ENCODE measurements at places on chromosomes 16 and 17.
A peak's percentile ranks its signal among the peaks of the same experiment; 100 is the strongest.

DNA sequence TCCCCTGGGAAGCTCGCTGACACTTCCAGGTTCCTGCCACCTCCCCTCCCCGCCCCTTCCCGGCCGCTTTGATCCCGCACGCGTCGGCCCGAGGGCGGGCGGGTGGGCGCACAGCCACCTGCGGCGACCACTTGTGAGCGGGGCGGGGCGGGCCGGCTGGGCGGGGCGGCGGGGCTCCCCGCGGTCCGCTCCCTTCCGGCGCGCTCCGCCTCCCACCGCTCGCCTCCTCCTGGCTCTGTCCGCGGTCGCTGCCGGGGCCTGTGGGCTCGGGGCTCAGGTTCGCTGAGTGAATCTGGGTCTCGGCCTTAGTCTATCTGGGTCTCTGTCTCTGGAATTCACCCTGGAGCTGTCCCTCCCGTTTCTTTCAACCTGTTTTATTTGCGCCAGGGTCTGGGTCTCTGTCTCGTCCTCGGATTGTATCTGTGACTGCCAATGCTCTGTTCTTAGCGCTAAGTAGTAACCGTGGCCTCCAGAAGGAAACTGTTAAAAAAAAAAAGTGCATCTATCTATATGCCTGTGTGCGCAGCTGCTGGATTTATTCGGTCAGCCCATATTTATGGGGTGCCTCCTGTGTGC lies 2.7 kb upstream of the HES7 start:
- peak; percentile 79 for DNase-seq

DNA sequence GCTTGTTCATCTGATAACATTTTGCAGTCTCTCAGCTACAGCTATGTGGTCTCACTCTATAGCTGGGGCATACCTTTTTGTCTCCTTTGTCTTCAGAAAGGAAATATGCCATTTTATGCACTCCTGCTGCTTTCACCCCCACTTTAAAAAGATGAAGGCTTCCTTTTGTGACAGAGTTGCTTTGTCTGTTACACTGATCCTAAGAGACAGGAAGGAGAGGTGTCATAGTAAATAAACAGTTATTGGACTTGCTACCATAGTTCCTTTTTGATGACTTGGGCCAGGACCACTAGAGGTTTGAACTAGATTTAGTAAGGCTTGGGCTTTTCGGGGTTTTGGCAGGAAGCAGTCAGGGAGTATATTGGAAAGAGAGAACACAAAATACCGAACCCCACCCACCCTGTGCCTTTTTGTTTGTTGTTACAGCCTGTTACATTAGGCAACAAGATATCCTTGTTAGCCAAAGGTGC lies 1.8 kb upstream of the METTL9 start:
- no peak for DNase-seq

DNA sequence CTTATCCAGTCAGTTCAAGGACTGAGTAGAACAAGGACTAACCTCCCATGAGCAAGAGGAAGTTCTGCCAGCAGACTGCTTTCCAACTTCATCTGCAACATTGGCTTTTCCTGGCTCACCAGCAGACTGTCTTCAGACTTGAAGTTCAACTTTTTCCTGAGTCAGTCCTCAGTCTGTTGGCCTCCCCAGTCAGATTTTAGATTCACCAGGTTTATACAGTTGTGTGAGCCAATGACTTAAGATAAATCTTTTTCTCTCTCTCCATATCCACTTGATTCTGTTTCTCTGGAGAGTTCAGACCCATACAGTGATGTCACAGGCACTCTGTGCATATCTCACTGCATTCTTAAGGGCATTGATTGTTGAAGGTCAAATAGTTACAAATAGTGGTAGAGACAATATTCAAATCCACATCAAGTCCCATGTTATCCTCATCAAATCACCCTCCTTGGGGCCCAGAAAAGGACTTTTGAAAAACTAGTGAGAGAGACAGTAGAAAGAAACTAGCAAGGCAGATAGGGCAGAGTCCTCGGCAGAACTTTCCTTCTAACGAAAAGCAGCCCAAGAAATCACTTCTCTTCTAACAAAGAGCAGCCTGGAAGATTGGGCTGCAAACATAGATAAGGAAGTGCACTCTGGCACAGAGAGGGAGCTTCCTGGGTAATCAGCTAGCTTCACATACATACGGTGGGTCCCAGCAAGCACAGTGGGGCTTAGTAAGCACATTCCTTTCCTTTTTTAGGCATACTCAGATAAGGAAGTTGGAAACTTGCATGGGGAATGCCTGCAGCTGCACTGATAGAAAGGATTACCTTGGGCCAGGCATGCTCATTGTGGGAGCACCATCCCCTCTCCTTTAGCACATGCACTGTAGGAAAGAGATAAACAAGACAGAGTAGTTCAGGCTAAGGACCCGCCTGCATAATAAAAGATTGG lies 132.3 kb upstream of the FAM20A start:
- no peak for DNase-seq

DNA sequence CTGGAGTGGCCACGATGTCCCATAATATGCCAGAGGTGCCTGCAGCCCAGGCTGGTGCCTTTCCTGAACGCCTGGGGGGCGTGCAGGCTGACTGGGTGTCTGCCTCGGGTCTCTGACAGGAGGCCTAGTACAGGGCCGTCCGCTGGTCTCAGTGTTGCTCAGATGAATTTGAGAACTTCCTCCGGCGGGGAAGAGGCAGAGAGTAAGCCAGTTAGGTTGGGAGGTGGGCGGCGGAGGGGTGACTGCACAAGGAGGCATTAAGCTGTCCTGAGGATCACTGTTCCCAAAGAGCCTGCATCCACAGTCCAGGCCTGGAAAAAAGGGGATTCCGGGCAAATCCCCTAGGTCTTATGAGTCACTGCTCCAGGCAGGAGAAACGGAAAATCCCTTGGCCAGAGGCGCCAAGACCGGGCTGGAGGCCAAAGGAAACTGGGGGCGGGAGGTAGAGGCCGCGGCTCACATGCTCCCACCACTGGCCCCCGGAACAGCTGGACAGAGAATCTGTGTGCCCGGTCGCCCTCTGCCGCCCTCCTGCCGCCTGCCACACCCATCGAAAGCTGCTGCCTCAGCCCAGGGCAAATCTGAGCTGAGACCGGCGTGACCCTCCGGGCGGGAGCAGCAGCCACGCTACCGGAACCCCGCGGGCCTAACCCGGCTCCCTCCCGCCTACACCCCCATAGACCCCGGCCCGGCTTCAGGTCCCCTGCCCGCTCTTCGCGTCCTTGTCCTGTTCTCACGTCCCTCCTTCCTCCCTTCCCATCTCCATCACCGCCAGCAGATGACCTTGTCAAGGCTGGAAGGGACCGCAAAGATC lies 1.2 kb downstream of the TRIM47 start:
- no peak for DNase-seq

DNA sequence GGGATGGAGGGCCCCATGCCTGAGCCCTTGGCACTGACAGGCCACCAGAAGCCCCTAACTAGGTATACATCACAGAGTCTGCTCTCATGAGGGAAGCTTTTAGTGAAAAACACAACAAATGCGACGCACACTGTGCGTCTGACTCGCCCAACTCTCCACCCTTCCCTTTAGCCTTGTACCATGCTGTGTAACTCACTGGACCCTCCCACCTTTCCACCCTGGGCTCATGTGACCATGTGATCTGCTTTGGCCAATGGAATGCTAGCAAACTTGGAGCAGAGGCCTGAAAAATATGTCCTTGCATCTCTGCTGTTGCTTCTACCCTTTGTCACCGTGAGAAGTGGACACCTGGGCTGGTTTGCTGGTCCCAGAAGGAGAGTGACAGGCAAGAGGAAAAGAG lies 21.6 kb downstream of the TK2 start:
- DNase-seq = no peak

GRCh38 chr17:75295201-75296158 lies 6.2 kb upstream of the SLC25A19 start:
- DNase-seq = peak; percentile 73

DNA sequence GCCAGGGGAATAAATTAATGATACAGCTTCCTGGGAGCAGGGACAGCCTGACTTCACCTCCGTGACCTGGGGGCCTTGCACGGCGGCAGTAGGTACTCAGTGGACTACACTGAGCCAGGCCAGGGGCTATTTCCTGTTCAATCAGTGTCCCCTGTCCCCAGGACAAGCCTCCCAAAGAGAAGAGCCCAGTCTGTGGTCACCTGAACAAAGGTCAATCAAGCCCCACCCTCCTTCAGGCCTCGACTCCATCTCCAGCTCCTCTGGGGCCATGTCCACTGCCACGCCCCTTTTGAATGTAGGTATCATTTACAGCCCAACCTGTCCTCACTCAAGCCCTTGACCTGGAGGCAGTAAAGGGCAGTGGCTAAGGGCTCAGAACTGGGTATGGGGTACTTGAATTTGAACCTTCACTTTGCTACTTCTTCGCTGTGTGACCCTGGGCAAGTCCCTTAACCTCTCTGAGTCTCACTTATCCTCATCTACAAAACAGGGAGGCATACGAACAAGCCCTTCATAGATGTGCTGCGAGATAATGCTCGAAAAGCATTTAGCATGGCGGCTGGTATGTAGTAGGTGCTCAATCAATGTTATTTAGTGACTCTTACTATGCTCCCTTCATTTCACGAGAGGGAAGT lies 29.0 kb downstream of the MYH11 start:
- no peak for DNase-seq

DNA sequence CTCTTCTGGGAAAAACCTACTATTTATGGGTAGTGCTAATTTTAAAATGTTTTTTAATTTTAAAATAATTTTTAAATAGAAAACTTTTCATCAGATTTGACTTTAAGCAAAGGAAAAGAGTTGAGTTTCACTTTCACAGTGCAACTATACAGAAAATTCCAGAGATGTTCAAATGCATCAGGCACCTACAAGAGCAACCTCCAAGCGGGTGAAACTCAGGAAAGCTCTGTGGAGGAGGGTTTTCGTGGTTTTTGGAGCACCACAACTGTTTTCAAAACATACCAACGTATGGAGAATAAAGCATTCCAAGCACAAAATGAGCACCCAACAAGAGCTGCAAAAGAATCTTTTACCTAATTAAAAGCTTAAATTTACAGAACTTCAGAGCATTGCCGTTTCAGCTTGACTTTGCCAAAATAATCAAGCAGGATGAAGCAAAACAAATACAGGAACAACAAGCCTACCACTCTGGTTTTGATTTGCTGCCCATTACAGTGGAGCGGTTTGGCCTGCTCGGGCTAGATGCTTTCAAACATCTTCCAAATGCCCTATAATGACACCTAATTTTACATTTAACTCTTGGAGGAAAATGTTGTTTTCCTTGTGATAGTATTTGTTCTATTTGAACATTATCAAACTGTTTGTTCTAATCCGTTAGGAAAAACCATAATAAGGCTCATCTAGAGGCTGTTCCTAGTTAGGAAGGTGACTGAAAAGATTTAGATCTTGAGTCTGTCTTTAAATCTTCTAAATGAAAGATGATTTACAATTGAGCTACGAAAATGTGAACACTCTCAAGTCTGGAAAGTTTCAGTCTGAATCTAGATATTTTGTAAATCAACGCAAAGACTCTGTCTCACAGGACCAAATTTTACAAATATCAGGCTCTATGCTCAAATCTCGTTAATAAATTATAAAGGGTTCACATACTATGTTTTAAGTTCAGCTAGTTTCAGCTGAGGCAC lies 34.5 kb downstream of the NACA2 start:
- DNase-seq = no peak

- no peak for DNase-seq
Observed at GRCh38 chr17:66330646-66331037, 28.2 kb downstream of the PRKCA start.

DNA sequence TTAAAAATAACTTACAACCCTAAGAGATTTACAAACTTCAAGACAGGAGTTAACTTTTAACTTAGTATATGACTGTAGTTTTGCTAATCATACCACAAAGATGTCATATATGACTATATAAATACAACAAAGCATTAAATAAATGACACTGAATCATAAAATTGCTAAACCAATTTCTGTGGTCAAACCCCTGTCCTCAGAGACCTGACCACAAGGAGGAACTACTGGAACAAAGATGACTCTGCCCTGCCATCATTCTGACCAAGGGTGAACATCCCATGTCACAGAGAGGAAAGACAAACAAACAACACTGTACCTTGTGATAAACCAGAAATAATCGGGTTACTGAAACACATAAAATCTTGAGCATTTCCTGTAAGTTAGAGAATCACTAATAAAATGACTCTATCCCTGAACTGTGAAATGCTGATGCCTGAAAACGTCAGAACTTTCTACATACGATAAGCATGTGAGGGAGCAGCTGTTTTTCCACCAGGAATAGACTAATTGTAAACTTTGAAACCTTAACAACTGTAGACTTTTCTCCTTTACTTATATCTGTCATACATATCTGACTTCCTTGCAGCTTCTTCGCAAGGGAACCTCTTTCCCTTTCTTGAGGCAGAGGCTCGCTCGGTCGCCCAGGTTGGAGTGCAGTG lies 47.9 kb downstream of the WDR59 start:
- peak; percentile 56 for DNase-seq

DNA sequence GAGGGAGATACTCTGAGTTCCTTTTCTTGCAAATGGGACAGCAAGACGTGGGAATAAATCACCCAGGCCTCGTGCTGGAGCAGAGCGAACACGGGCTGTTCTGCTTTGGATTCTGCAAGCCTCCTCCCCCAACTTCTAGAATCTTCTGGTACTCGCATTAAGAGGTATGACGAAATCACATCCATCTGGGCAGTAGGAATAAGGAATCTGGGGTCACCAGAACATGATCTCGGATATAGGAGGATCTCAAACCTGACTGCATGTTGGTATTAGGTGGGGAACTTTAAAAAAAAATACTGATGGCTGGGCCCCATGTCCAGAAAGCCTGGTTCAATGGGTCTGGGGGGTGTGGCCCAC lies 49.8 kb upstream of the USP7 start:
- no peak for DNase-seq

DNA sequence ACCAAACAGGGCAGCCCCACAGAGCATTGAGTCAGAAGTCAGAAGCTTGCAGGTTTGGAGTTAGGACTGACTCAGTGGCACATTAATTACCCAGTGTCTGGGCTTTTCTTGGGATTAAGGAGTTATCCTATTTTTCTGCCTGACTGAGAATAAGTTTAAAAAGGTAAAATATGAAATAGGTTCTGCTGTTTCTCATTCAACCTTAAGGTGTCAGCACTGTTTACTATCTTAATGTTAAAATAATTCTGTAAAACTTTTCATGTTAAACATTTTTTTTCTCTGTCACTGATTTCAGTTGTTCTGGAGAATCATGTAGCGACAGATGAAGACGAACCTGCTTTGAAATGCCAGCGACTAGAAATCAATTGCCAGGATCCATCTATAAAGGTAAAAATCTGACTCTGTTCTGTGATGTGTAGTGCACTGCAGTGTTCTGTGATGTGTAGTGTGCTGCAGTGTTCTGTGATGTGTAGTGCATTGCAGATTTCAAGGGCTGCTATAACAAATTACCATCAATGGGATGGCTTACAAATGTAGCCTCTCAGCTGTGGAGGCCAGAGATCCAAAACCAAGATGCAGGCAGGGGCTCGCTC lies 128.0 kb downstream of the LAT start:
- DNase-seq = no peak

GRCh38 chr17:58757162-58757613 lies 1.5 kb downstream of the PPM1E start:
- DNase-seq = no peak

GRCh38 chr16:56389554-56389953 lies 35.8 kb downstream of the AMFR start:
- DNase-seq = no peak

GRCh38 chr16:5463820-5464219 lies 366.2 kb upstream of the EEF2KMT start:
- no peak for DNase-seq

GRCh38 chr17:75847614-75848522 lies 3.7 kb upstream of the UNC13D start:
- DNase-seq = no peak

- DNase-seq = peak; percentile 34
Observed at GRCh38 chr17:68613739-68614298, 12.7 kb upstream of the FAM20A start.

- no peak for DNase-seq
Observed at GRCh38 chr17:73196500-73196899, 3.6 kb downstream of the COG1 start.

Measured in GM13977 (cell line).